Stimulated activated CD8-positive, alpha-beta memory T cell treated with anti-CD3 and anti-CD28 coated beads, Interleukin-7, amount 100 ng/mL, for 24 hours (primary cell): ENCODE measurements at places on chromosomes 5 and 9.

DNA sequence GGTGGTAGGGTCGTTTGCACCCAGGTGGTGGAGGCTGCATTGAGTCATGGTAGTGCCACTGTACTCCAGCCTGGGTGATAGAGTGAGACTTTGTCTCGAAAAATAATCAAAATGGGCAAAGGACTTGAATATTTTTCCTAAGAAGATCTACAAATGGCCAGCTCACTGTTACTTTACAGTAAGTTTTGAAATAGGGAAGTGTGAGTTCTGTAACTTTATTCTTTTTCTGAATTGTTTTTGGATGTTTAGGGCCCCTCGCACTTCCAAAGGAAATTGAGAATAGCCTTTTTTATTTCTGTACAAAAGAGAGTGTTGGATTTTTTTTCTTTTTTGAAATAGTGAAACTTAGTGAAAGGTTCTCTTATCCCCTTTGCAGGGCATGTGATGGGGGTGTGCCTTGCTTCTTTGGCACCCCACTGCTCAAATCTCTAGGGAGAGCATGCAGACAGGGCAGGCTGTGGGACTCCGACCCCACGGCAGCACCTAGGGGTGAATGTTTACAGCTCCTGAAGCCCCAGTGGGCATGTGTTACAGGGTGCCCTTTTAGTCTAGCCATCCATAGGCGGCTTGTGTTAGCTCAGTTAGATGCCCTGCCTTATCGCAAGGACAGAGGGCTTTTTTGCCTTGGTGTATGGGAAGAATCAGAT lies 33.3 kb downstream of the GPBP1 start:
- DNase-seq, result no peak

- no peak for DNase-seq
These were observed at the start of gene BARX1 for GRCh38 chr9:93955111-93955980. TSS of gene BARX1 (minus strand) at chr9:93955355. CDS start at chr9:93955146, 209 bp downstream.

GRCh38 chr5:114504560-114504959 lies 142.7 kb downstream of the KCNN2 start:
- no peak for DNase-seq

DNA sequence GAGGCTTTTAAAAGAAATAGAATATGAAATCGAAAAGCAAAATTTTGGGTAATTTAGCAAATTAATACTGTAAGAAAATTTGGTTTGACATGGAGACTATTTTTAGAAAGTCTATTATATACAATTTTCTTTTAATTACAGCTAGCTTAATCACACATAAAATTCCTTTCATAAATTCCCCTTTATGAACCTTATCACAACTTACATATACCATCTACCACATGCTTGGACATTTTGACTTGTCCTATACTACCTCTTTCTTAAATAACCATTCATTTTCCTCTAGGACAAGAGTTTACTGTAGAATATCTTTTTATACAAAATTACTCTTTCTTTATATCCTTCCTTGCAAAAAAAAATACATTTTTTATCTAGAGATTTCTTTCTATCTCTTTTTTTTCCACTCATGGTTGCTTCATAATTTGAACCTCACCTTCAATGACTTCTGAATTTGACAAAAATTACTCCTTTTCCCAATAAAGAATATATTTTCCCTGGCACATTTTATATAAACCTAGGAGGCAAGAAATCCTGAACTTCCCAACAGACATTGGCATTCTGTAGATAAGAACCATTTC lies 34.0 kb upstream of the SYK start:
- no peak for DNase-seq

DNA sequence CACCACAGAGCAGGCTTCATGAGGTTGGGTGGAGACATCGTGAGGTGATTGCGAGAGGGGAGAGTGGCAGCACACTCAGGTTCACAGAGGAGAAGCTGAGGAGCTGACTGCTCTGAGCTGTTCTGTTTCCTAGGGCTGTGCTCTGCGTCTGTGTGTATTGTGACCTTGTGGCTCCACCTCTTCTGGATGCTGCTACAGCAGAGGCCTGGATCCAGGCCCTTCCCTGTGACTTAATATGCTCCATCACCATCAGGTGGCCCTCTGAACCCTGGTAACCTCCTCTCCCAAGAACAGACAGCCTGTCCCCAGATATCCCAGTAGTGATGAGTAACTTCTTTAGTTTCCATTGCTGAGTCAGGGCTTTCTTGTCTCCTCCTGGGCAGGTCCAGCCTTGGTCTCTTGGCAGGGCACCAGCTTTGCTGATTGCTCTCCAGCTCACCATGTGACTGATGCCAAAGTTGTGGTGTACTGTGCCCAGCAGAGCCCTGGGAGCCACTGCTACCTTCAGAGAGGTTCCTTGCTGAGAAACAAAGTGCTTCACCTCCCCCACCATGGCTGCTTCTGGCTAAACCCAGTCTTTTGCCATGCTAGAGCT lies 212.8 kb upstream of the CHD1 start:
- no peak for DNase-seq

DNA sequence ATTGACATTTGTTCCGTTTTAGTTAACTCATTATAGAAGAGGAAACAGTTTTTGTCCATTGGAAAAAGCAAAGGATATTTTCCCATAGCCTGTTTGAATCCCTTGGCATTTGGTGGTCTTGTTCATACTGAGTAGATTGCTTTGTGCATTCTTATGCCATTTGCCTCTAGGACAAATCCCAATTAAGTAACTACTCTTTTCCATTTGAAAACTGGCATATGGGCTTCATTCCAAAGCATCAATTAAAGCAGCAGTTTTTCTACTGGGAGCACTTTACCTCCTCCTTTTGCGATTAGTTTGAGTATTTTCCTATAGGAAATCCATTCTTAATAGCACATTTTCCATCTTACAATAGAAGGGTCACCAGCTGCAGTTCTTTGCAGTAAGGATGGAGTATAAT lies 31.2 kb downstream of the GPR21 start:
- DNase-seq, result no peak

DNA sequence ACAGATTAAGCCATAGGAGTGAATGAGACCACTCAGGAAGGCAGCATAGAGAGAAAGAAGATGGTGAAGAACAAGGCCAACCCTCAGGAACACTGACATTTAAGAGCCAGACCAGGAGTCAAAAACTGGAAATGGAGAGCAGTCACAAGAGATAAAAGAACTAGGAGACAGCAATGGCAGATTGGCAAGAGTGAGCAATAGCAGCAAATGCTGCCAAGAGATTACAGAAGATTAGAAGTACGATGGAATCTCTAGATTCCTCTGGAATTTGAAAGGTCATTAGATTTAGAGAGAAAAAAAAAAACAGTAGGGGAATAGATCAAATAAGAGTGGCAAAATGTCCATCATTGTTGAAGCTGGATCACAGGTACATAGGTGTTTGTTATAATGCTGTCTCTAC lies 73.4 kb upstream of the SLC44A1 start:
- DNase-seq, result no peak

DNA sequence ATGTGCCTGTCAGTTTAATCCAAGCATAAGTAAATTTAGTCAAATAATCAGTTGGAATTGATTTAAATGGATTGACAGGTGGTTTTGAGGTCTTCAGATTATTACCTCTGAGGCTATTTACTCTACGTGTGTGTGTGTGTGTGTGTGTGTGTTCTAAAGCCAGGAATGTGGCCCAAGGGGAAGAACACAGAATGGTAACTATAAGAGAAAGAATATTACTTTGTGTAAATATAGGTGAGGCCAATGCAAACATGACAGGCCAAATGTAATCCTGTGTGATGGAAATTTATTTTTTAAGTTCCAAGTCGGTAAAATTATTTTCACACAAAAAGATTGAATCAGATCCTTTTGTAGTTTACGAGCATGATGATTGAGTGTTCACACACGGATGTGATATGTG lies 390.0 kb downstream of the PLK2 start:
- DNase-seq, result no peak

DNA sequence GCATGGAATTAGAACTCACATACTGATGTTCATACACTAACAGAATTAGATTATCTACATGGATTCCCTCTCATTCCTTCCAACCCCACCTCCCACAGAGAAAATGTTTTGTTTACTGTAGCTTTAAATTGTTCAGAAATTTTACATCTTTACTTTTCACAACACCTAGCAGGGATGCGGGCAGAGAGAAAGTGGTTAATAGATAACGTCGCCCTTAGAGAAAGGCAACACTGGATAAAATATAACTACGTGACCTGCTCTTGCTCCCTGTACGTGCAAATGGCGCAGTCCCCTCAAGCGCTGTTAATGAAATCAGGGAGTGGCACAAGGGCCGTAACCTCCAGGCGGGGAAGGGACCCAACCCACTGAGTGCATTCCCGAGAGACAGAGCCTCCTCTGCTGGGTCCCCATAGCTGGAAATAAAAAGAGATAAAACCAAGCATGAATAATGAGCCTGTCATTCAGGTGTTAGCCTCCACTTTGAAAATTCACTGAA lies 125.3 kb upstream of the DAPK1 start:
- no peak for DNase-seq

DNA sequence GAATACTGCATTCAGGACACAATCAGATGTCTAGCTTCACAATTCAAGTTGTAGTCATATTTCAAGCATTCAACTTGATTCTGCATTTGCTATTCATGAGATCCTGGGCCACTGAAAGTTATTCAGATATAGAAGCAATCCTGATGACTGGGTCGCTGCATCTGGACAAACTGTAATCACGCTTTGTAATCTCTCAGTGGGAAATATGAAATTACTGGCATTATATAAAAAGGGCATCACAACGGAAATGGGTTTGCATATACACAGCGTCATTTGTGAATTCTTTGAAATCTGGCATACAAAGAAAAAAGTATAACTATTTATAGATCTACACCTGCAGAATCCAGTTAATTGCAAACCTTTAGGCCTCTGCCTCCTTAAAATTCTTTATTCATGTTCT lies 102.2 kb downstream of the PARP8 start:
- no peak for DNase-seq

DNA sequence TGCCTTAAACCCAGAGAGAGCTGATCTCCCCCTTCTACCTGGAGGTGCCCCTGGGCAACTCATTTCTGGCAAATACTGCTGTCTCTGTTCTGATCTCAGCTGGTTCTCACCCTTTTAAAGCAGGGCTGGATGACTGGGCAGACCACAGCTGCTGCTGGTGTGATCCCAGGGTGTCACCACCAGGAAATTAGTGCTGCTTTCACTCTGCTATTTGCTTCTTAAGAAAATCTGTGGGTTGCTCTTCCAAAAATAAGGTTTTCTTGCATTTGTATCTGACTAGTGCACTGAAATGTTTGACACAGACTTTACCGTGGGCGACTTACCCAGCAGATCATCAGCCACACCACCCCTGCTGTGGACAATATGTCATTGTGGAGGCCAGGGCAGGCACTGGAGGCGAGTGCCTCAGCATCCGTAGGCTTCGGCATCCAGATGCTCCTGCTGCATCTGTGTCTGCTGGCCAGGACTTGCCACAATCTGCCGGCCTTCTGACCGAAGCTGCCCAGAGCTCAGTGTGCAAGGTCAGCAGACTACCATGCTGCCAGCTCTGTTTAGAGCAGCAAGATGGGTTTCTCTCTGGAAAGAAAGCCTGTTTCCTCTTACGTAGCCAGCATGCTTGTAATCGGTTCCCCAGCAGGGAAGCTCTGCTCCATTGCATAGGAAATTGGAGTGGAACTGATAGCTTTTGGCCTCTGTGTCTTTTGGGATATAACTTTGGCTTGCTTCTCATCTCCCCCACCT lies 13.6 kb downstream of the ARHGAP26 start:
- peak; percentile 18 for DNase-seq

GRCh38 chr5:11040345-11040744 lies 279.3 kb upstream of the DAP start:
- no peak for DNase-seq

GRCh38 chr5:151620461-151620840 lies 29.3 kb upstream of the FAT2 start:
- no peak for DNase-seq

DNA sequence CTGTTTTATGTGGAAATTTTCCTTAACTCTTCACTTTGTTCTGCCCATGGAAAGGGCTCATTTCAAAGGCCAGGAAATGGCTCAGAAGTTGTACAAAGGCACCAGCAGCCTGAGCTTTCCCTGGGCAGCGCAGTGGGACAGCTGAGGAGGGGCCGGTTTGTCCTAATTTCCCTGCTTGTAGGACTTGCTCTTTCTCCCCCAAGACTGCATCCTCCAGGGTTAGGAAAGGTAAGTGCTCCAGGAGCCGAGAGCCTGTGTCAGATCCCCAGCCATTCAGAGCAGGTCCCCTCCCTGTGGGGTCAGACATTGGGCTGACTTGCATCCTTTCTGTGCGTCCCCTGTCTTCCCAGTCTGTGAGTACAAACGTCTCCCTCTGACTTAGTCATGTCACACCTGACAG lies 43.5 kb downstream of the AGXT2 start:
- DNase-seq, result no peak

DNA sequence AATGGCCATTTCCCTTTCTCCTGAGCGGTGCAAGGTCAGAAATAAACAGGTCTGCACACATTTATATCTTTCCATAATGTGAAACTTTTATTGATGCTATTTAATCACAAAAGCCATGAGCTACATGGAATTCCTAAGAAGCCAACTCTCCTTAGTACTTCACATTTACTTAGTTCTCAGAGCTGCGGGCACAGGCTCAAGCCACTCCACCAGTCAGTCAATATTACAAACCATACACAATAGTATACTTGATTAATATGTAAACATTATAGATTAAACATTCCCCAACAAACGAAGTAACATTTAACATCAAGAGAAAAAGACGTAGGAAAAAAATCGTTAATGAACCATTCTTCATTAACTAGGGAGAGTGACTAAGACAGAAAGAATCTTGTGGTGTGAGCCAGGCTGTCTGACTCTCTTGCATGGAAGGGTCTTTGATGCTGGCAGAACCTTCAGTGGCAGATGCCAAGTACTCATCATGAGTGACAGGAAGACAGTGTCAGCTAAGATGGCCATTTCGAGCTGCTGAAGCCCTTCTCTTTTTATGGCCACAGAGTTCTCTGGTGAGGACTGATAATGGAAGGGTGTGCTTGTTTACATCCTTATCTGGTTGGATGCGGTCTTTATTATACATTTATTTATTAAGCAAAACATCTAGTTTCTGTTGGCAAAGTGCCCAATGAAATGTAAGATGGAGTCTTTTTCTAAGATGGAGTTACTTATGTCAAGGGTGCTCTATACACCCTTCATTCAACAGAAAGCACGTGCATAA lies 115.5 kb upstream of the TUT7 start:
- DNase-seq, result no peak

DNA sequence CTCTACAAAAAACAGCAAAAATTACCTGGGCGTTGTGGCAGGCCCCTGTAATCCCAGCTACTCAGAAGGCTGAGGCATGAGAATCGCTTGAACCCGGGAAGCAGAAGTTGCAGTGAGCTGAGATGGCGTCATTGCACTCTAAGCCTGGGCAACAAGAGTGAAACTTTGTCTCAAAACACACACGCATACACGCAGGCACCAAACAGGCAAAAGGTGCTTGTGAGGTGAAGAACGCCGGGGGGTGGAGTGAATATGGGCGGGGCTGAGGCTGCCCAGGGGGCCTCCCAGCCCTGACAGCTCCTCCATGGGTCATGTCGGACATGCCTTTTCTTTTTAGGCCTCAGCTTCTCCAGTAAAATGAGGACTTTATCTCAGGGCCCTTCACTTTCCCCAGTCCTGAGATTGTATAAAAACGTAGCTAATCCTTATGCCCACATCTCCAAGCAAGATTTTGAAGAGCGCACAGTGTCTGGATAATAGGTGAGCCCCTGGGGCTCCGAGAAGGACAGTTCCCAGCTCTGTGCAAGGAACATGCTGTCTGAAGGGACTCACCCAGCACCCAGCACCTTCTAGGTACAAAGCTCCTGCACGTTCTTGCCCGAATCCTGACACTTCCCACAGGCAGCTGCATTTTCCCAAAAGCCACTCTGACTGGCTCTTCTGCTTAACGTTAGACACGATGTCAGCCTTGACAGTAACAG lies 168.3 kb downstream of the COL23A1 start:
- no peak for DNase-seq

GRCh38 chr9:110187126-110187525 lies 20.8 kb downstream of the C9orf152 start:
- DNase-seq, result no peak

- no peak for DNase-seq
These were observed 493.0 kb downstream of the CAAP1 start for GRCh38 chr9:26399556-26399955.
